ENCODE measurements at places on chromosomes 3 and 15.

GRCh38 chr15:94015324-94015723, 216.0 kb upstream of the MCTP2 start:
- ATAC-seq, result no peak

DNA sequence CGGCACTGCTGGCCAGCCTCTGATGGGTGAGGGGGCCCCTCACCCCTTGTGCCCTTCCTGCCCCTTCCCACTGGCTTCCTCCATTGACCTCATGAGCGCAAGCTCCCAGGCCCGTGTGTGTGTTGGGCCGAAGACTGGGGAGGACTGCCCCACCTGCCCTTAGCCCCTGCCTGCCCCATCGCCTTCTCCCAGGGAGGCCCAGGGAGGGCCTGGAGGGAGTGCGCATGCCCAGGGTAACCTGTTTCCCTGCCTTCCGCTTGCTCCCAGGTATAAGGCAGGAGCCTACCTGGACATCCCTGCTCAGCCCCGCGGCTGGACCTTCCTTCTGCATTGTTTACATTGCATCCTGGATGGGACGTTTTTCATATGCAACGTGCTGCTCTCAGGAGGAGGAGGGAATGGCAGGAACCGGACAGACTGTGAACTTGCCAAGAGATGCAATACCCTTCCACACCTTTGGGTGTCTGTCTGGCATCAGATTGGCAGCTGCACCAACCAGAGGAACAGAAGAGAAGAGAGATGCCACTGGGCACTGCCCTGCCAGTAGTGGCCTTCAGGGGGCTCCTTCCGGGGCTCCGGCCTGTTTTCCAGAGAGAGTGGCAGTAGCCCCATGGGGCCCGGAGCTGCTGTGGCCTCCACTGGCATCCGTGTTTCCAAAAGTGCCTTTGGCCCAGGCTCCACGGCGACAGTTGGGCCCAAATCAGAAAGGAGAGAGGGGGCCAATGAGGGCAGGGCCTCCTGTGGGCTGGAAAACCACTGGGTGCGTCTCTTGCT, 8.8 kb downstream of the DLL4 start:
- peak; percentile 48 for ATAC-seq

DNA sequence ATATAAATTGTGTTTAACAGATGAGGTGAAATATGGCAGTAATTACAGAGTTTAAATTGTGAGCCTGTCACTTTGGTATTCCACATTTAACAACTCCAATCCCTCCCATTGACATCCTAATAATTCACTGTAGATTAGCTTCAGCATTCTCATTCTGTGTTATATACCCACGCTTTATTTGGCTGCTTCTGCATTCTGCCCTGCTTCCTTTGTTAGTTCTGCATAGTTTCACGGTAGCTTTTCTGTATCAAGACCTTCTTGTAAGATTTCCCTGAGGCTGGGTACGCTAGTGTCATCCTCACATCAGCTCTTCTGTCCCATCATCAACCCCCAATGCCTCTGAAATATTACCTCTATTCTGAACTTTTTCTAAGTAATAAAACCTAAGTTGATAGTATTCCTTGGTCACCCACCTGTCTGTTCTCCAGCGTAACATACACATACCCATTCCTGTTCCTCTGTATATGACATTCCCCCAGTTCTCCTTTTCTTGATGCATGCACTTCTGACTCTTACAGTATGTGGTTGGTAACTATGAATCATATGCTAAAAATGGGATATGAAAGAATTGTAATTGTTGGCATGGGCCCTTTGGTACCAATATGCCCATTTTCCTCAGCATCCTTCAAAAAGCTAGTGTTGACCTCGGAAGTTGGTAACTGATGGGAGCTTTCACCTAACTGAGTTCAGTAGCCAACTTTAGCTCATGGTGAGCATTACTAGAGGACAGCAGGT, 171.2 kb downstream of the KLHL25 start:
- no peak for ATAC-seq

DNA sequence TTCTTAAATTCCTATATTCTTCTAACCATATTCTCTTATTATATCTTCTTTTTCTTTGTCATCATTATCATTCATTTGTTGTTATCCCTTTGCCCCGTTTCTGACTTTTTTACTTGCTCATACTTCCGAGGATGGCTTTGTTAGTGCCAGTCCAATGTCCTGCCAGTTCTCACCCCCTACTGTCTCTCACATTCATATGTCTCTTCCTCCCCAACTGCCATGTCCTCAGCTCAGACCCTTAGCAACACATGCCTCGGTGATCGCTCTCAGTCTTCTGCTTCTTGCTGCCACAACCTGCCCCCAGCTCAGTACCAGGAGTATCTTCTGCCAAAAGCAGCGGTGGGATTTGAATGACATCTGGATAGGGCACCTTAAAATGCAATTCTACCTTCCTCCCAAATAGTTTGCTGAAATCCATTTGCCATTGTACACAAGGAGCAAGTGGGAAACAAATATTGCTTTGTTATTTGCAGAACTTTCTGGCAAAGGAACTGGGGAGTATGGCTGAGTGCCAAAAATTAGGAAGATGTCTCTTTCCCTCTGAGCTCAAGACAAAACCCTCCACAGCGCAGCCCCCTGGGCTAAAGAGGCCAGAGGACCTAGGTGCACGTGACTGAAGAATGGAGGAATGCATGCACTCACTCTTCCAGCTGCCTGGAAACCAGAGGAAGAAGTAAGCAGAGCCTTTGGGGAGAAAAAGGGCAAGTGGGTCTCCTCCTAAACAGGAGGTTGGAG, 57.7 kb upstream of the CTNNB1 start:
- no peak for ATAC-seq

DNA sequence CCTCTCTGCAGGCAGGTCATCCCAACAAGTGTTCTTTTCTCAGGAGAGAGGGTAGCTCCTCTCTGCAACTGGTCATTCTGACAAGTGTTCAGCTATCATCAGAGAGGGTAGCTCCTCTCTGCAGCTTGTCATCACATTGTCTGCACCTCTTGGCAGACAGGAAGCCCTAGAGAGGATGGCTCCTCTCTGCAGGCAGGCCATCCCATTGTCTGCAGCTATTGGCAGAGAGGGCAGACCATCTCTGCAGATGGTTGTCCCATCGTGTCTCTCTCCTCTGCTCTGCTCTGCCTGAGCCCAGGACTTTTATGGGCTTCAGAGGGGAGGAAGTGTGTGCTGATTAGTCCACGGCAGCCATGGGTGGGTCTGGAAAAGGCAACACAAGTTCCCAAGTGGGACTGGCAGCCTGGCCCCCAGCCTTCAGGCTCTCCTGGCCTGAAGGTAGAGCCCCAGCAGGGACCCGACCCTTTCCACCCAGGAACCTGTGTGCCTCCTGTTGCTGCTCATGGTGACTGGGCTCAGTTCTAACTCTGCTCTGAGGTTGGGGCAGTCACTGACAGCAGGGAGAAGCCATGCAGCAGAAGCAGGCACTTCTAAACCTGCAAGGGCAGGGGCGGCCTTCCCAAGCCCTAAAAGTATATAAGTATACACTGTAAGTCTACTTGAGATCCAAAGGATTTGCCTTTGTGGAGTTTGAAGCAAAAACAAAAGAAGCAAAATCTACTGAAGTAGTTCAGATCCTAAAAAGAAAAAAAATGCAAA, 637.9 kb downstream of the PLOD2 start:
- no peak for ATAC-seq

DNA sequence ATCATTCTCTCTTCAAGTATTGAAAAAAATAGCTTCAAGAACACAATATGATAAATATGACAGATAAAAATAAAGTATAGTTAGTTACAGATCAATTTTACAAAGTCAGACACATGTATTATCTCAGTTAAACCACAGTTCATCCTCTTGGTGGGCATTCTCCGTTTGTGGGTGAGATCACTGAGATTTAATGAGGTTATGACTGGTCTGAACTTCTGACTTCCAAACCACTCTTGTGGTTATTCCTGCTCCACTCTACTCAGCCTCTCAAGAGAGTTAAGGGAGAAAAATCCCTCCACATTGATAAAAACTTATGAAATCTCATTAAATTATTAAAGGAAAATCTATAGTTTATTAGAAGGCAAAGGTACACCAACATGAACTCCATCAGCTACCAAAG, 229.9 kb upstream of the LRTM1 start:
- ATAC-seq, result no peak
